ENCODE measurements at places on chromosomes 4 and X.

DNA sequence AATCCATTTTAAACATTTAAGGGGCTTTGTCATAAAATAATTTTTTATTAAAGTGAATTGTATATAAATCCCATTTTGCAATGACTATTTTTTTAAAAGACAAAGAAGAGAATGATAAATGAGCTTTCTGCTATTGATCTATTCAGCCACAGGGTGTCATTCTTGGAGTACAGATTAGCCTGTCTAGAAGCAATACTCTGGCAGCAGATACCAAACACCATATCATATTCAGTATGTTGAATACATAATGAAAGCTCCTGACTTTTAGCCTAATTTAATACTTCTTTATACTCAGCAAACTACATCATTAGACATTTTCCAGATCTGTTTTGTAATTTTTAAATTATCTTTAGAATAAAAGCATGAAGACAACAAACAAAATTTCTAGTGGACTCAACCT lies 496.3 kb downstream of the PDGFC start:
- no peak for DNase-seq

GRCh38 chr4:114316789-114317188 lies 281.8 kb upstream of the UGT8 start:
- no peak for DNase-seq

DNA sequence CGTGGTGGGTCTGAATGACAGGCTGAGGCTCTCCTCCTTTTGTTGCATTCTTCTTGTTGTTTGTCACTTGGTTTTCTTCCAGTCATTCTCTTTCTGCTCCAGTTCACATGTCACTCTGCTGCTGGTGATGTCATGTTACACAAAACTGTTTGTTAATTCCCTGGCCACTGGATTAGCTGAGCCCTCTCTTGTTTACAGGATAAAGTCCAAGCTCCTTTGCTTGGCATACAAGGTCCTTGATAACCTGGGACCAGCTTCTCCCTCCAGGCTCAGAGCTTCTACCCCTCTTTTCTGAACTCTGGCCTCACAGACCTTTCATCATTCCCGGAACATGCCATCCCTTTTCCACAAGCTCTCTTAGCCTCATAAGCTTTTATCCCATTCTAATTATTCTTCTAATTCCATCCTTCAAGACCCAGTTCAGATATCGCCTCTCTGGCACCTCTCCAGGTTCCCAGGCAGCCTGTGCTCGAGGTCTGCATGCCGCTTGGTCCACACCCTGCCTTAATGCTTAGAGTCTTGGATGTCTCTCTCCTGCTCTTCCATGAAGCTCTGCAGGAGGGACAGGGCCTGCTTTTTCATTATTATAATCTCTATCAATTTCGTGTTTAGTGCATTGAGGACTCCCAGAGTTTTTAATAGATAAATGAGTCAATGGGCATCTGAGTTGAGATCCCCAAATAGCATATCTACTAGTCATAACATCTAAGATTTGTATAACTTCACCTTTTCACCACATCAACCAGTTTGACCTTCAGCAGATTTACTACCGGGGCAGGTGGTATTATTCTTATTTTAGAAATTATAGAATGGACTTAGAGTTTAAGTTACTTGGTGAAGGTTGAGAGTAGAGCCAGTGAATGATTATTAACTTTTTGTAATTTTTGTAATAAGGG lies 98.7 kb downstream of the TMEM131L start:
- no peak for DNase-seq

DNA sequence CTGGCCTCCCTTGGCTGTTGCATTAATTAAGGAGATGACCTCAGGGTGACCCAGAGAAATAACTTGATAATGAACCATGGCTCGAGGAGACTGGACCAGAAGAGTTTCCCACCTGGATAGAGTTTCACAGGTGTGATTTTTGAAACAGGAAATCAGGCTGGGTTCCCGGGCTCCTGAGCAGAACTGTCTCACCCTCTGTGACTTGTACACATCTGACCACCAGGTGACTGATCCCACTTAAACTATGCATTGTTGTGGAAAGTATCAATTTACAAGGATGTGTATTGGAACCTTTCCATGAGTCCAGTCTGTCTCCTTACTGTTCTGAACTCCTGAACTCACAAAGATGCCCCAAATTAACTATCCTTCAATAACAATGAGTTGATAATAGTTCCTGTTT lies 220.3 kb downstream of the PTTG2 start:
- DNase-seq: no peak

GRCh38 chr4:70874268-70875156 lies 27.7 kb upstream of the MOB1B start:
- DNase-seq: no peak

DNA sequence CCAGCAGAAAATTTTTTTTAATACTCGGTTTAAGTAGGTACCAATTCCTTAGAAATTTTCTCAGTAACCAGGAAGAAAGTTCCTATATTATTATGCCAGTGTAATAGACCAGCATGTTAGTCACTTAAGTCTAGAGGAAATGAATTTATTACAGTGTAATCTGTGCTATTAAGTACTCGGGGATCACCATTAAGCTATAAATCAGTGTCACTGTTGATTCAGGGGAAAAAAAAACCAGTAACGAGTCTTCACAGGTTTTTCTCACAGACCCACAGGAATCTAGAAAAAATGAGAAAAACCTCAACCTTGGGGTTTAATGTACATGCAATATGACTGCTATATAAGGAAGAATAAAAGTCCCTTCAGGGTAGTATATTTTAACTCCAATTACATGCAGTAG lies 138.3 kb upstream of the IL1RAPL2 start:
- no peak for DNase-seq

DNA sequence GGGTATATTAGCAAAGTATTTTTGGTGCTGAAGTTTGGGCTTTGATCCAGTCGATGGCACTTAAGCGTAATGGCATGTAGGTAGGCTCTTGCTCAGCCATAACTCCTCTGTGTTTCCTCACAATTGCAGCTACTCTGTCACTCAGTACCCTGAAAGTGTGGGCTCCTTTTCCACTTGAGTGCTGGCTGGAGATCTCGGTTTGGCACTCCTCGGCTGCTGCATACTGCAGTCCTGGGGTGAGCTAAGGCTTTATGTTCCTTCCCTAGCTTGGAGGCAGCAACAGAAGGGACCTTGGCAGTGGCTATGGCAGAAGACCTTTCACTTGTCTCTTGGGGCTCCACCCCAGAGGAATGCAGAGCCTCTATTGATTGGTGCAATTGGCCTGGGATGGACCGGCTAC lies 106.7 kb upstream of the GRXCR1 start:
- DNase-seq: no peak

Data from activated CD8-positive, alpha-beta memory T cell treated with anti-CD3 and anti-CD28 coated beads, Interleukin-2, amount 50 U/mL, for 4 hours (primary cell).